ENCODE measurements at places on chromosomes 7 and 10.

GRCh38 chr10:54799506-54799905, 1.5 kb downstream of the PCDH15 start:
- no peak for DNase-seq

GRCh38 chr10:75062506-75063299, 48.8 kb upstream of the SAMD8 start:
- no peak for DNase-seq

- no peak for DNase-seq
Observed at GRCh38 chr10:76136961-76137360, 705.5 kb downstream of the LRMDA start.

DNA sequence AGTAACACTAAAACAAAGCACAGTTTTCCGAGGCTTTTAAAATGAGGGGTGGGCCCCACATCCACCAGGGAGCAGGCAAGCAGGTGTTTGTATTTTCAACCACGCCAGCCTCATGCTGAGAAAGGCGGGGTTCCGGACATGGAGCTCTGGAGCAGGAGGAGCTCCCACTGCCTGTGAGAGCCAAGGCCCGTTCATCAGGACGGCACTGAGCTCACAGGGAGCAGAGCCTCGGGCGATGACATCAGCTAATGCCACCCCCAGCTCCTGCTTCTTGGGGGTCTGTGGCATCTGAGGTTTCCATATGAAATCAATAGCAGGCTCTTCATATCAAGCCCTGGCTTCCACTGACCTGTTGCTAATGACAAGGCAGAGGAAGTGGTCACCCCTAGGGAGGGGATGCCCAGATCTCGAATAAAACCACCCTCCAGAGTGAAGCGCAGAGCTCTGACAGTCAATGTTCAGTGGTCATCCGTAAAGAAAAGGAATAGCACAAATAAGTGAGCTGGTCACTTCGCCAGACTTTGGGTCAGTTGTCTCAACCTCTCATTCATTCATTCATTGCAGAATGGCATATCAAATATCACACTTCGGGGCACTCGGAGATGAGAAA, 89.1 kb downstream of the TNS3 start:
- no peak for DNase-seq

GRCh38 chr10:15661574-15661973, 58.1 kb downstream of the ITGA8 start:
- no peak for DNase-seq

- no peak for DNase-seq
Observed at GRCh38 chr10:87935290-87936141, 72.1 kb downstream of the PTEN start.

DNA sequence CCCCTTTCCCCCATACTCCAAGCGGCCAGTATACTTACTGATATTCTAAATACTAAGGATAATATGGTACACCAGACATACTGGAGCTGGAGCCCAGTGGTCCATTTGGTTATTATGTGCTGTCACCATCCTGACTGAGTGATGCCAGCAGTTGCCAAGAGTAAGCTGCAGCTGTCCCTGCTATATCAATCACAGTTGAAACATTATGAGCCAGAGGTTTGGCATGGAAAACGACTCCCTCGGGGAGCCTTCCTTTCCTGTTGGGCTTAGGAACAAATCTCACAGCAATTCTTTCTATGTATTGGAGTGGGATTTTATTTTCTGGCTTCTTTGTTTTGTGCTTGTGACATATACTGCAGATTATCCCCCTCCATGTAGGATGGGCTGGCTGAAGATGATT, 32.6 kb downstream of the STRIP2 start:
- no peak for DNase-seq

DNA sequence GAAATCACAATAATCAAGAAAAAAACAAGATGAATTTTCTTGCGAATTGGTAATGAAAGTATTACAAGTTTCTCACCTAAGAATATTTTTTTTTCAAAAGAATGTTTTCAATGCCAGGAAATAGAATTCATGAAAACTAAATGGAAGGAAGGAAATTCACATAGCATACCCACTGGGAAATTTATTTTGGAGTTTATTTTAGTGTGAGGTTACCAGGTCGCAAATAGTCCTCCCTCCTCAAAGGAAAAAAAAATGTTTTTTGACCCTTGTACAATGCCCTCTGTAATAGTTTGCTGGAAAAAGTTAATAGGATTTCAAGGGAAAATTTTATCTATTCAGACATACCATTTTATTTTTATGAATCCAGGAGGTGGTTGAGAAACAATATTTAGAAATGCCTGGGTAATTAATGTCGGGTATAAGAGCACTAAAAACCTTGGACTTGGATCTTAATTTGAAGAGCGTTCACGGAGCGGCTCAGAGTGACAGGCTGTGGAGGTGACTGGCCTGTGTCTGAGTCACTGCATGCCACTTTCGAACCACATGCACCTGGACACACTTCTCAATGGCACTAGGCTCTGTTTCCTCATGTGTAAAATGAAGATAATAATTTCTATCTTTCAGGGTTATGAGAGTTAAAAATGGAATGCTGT, 28.2 kb downstream of the CUBN start:
- DNase-seq = no peak

DNA sequence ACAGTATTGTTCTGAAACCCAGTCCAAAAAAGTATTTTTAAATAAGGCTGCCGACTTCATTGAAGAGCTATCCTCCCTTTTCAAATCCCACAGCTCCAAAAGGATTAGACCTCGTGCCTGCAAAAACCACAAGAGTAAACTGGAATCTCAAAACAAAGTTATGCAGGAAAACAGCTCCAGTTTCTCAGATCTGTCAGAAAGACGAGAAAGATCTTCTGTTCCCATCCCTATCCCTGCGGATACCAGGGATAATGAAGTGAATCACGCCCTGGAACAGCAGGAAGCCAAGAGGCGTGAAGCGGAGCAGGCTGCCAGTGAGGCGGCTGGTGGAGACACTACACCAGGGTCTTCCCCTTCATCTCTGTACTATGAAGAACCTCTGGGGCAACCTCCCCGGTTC, 12.6 kb downstream of the MYPN start:
- no peak for DNase-seq

- no peak for DNase-seq
Observed at GRCh38 chr7:28395831-28396230, 16.5 kb upstream of the CREB5 start.

- no peak for DNase-seq
Observed at GRCh38 chr7:127667759-127668530, 16.0 kb downstream of the SND1 start.

- no peak for DNase-seq
Observed at GRCh38 chr7:79936281-79936983, 198.2 kb upstream of the GNAI1 start.

GRCh38 chr10:92479547-92479946, 94.3 kb downstream of the IDE start:
- DNase-seq = no peak

DNA sequence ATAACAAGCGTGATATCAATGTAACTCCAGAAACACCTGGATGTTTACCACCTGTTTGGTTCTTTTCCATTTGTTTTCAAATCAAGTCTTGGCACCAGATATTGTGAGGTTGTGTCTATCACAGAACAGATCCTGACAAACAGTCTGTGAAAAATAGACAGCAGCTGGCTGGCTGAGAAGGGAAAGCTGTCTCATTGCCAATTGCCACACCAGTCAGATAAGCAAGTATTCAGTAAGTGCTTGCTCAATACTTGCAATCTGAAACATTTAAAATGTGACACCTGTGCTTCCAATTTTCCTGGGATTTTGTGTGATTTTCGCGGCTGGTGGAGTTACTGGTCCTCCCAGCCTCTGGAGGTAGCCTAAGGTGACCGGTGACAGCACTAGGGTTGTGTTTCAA, 147.9 kb upstream of the MYO3A start:
- DNase-seq = no peak

- no peak for DNase-seq
Observed at GRCh38 chr7:79761876-79762429, 308.5 kb upstream of the MAGI2 start.

GRCh38 chr10:132708441-132708840, 77.5 kb downstream of the NKX6-2 start:
- DNase-seq = no peak

- DNase-seq = no peak
Observed at GRCh38 chr7:137760111-137760510, 86.7 kb downstream of the DGKI start.

- no peak for DNase-seq
Observed at GRCh38 chr7:26441002-26441521, 149.4 kb downstream of the SNX10 start.

Data from HCT116 (cell line).